Fibroblast of skin of right biceps (primary cell): ENCODE measurements at places on chromosomes 12 and 14.

DNA sequence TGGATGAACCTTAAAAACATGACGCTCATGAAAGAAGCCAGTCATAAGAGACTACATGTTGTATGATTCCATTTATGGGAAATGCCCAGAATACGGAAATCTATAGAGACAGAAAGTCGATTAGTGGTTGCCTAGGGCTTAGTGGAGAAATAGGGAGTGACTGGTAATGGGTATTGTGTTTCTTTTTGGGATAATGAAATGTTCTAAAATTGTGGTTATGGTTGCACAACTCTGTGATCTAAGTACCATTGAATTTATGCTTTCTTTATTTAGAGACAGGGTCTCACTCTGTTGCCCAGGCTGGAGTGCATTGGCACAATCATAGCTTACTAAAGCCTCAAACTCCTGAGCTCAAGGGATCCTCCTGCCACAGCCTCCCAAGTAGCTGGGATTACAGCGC is 8.0 kb downstream of the RBMS2 start:
- DNase-seq: no peak

- no peak for DNase-seq
Measured at GRCh38 chr14:73381380-73382013, 76.8 kb downstream of the NUMB start.

GRCh38 chr14:100864206-100864605 is 38.3 kb downstream of the MEG3 start:
- DNase-seq: no peak

DNA sequence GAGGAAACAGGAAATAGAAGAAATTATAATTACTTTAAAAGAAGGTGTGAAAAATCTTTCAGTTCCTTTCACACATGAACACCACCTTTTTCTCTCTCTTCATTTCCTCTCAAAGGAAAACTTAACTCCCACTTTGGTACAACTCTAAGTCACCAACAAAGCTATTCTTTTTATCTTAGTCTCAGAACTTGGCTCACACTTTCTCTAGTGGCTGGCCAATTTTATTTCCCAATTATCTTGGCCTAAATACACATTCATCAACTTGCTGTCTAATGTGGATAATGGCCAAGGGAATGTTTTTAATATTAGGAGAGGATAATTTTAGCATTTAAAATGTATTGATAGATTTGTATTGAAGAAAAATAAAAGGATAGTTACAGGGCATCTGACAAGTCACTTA is 64.5 kb upstream of the NAV3 start:
- no peak for DNase-seq

- no peak for DNase-seq
Measured at GRCh38 chr12:4178424-4179170, 95.0 kb upstream of the CCND2 start.

- peak; percentile 85 for DNase-seq
Measured at GRCh38 chr14:56324454-56324853, 206.2 kb downstream of the PELI2 start.

GRCh38 chr14:95330591-95331370 is 11.1 kb upstream of the CLMN start:
- no peak for DNase-seq

GRCh38 chr12:86723326-86723725 is 467.1 kb upstream of the MGAT4C start:
- peak; percentile 23 for DNase-seq

GRCh38 chr14:101716077-101716950 is 45.2 kb upstream of the PPP2R5C start:
- no peak for DNase-seq

DNA sequence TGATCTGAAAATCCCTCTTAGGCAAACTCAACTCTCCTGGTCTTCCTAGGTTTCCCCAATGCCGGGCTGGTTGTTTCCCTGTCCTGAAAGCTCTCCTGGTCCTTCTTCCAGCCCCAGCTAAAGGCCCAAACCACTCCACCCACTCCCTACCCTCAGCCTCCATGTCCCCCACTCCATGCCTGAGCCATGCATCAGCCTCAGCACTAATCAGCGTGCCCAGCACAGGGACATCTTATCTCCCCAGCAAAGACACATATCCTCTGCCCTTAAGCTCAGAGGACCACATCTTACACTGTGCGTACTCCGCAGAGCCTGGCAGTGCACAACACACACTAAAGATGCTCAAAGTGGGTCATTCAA is 25.9 kb downstream of the ACTN1 start:
- no peak for DNase-seq

- no peak for DNase-seq
Measured at GRCh38 chr12:131381716-131382430, 329.0 kb upstream of the SFSWAP start.

DNA sequence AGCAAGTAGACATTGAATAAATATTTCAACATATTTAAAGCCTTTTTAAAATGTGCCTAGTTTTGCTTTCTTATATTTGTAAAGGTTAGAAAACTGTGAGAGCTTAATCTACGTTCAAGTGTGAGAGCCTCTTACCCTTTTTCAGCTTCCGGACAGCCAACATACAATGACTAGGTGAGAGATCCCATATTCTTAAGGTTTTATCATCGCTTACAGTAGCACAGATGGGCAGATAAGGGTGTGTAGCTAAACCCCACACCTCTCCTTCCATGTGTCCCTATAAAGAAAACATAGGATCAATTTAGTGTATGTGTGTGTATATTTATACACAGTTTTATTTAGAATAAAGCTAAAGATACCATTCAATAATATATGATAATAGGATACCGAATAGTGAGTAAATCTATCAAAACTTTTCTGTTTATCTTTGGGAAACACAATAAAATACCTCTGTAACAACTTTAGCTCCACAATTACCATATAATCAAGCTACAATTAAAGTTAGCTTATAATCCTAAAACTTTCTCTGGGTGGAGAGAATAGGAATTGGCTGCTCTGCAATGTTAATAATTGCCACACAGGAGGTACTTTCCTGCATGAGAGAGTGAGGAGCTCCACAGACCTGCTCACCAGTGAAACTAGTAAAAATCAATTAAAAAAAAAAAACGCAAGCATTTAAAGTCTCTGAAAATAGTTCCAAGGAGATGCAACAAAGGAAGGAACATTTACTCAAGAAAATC is 110.8 kb downstream of the EML5 start:
- no peak for DNase-seq

GRCh38 chr14:43369710-43370564 is 1137.1 kb downstream of the FSCB start:
- no peak for DNase-seq

GRCh38 chr12:98656289-98657101 is 11.4 kb downstream of the APAF1 start:
- no peak for DNase-seq

DNA sequence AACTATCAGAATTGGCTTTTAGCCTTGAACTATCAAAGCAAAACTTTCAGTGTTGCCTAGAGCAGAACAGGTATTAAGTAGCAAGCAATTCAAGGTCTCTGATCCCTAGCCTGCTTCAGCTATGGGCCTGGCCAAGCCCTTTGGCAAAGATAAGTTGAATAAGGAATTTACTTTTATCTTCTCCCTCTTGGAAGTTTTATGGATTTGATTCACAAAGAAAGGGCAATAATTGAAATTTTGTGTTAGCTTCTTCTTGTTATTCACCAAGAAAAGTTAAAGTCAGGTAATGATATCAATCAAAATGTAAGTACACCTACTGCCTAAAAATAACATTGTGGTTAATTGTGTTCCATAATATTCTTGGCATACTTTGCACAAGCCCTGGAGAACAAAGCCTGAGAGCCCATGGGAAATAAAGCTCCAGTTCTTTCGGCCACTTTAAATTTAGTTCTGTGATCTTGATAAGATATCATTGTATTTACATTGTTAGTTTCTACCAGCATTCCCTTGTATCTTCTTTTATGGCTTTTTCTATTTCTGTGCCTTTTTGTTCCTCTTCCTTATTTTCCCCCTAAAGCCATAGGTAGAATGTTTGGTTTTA is 158.0 kb downstream of the RAD51B start:
- DNase-seq: no peak

GRCh38 chr12:83128540-83128939 is 441.8 kb downstream of the TMTC2 start:
- peak; percentile 19 for DNase-seq

- no peak for DNase-seq
Measured at GRCh38 chr12:110244829-110245228, 36.2 kb upstream of the ATP2A2 start.

DNA sequence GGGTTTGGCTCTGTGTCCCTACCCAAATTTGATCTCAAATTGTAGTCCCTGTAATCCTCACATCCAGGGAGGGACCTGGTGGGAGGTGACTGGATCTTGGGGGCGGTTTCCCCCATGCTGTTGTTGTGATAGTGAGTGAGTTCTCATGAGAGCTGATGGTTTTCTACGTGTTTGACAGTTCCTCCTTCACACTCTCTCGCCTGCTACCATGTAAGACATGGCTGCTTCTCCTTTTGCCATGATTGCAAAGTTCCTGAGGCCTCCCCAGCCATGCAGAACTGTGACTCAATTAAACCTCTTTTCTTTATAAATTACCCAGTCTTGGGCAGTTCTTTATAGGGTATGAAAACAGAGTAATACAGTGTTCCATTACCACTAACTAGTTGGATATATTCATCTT is 10.3 kb upstream of the LRRC23 start:
- DNase-seq: no peak

GRCh38 chr14:52876311-52876710 is 74.5 kb downstream of the FERMT2 start:
- peak; percentile 69 for DNase-seq

DNA sequence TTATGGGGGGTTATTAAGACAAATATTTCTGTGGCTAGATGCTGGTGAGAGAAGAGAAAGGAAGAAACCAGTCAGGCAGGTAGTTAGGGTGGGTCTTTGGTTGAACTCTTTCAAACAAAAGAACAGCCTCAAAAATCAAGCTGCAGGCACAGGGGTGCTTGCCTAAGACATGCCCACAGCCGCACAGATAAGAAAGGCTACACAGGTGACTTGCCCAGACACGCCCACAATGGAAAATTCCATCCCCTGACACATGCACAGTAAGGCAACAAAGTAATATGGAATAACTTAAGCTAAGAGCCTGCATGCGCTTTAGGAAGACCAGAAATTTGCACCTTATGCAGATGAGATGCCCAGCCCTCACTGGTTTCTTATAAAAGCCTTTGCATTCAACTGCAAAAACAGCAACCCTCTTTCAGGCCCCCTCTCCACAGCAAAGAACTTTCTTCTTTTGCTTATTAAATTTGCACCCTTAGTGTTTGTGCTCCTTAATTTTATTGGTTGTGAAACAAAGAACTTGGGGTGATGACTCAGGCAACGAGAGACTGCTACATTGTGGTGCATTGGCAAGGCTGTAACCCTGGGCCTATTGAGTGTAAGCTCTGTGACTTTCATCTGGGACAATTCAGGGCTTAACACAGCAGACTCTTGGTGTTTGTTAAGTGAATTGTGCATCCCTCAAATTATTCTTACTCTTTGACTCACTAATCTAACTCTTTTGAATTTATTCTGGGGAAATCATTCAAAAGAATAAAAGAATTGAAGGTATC is 149.4 kb downstream of the RPAP3 start:
- DNase-seq: no peak

GRCh38 chr14:104680806-104681688 is 8.4 kb upstream of the INF2 start:
- DNase-seq: peak; percentile 79

DNA sequence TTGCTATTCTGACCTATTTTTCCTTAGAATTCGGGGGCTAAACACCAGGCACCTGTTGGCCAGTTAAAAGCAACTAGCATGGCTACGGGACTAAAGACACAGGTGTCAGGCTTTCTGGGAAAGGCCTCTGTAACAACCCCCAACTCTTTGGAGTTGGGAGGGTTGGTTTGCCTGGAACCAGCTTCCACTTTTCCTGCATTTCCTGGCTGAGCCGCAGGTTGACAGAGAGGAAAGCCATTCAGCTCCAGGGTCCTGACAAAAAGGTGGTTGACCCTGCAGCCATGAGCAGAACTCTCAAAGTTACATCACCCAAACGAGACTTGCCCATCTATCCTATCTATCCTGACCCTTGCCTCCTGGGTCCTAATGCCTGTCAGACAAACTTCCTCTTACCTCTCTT is 375.4 kb upstream of the SFSWAP start:
- no peak for DNase-seq

DNA sequence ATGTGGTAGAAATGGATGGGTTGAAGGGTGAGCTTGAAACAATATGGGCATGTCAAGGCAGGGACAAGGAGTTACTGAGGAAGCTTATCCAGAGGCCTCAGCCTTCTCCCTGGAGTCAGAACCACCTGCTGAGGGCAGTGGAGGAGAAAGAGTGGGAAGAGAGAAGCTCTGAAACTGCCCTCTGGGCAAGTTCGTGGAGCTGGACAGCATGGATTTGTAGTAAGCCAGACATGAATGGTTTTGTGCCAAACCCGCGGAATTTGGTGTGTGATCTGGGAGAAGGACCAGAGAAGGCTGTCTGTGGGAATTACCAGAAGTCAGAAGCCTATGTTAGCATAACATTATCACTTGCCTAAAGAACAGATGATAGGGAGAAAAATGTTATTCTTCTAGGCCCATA is 164.8 kb downstream of the SLC41A2 start:
- DNase-seq: peak; percentile 35

DNA sequence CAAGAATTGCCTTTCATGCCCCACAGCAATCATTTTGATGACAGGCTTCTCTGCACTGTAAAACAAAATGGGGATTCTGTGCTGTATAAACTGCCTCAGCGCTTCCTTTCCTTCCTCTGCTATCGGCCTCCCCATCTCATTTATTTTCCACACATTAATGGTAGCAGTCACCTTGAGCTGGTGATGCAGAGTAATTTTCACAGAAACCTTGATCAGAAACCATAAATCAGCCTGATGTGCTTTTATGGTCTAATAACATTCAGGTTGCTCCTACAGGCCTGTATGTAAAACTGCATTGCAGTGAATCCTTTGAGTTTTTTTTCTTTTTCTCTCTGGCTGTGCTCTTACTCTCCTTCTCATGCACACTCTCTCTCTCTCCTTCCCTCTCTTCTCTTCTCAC is 578.4 kb upstream of the STXBP6 start:
- DNase-seq: no peak

DNA sequence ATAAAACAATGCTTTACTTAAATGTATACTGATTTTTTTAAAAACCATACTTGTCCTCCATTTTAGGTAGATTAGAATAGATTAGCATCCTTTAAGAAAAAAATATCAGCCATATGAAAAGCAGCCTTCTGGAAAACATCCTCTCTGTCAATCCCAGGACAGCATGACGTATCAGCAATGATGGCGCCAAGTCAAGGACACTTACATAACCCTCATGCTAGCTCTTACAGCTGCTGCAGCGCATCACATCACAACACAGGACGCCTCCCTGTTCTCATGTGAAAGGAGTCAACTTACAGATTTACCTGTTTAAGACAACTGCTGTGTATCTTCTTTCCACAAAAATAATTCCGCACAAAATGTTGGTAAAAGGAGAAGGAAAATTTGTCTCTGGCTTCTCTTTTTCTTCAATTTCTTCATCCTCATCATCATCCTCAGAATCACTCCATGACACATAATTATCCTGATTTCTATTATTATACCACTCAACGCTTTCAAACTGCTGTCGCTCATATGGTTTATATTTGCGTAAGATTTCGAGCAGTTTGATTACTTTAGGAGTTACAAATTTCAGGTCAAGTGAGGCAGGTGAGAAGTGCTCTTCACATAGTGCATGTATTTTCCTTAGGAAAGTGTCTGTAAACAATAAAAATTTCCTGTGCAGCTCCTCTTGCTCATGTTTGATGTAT is 33.3 kb downstream of the DICER1 start:
- no peak for DNase-seq

GRCh38 chr12:96143392-96143791 is 50.8 kb upstream of the ELK3 start:
- no peak for DNase-seq
